ENCODE measurements at places on chromosomes 7 and 10. TPM values are rescaled to one million over a fixed set of nuclear protein-coding genes. Genes with fewer than 3 reads are reported as not detected.
A peak's percentile ranks its signal among the peaks of the same experiment; 100 is the strongest.

Gene CPA5
- not detected for total RNA-seq

Gene XRCC2
- total RNA-seq = 0.76 TPM

Gene MYPN
- not detected for total RNA-seq

Gene GSAP
- 62.8 TPM for total RNA-seq

Gene OR6V1
- total RNA-seq = not detected

GRCh38 chr7:93226310-93226709, at the start of gene HEPACAM2:
Gene HEPACAM2 (minus strand): TSS chr7:93226469.
- no peaks in the 10 kb centered on the region for H3K36me3 ChIP-seq
- no peak for DNase-seq
- H3K4me3 ChIP-seq = no peak within 1 kb of the TSS
- H3K27ac ChIP-seq = no peak within 1 kb of the TSS
- H3K4me1 ChIP-seq = peaks cover 9% of the 10 kb centered on the region
- H3K27me3 ChIP-seq = no peaks in the 10 kb centered on the region

GRCh38 chr7:22563621-22564241, 63.7 kb upstream of the STEAP1B start:
- H3K4me1 ChIP-seq = peaks cover 60% of the 10 kb centered on the region
- peak overlapping the region; percentile 89 for H3K27ac ChIP-seq
- H3K4me3 ChIP-seq = peak overlapping the region; percentile 30
- H3K36me3 ChIP-seq = no peaks in the 10 kb centered on the region
- no peak for DNase-seq

- DNase-seq = no peak
- peaks cover 7% of the 10 kb centered on the region for H3K4me1 ChIP-seq
Observed at GRCh38 chr10:68153473-68154210, 44.4 kb downstream of the MYPN start.

GRCh38 chr10:36117231-36117630, 475.1 kb upstream of the FZD8 start:
- no peak for DNase-seq
- H3K27ac ChIP-seq = no peak overlapping the region
- no peaks in the 10 kb centered on the region for H3K36me3 ChIP-seq

DNA sequence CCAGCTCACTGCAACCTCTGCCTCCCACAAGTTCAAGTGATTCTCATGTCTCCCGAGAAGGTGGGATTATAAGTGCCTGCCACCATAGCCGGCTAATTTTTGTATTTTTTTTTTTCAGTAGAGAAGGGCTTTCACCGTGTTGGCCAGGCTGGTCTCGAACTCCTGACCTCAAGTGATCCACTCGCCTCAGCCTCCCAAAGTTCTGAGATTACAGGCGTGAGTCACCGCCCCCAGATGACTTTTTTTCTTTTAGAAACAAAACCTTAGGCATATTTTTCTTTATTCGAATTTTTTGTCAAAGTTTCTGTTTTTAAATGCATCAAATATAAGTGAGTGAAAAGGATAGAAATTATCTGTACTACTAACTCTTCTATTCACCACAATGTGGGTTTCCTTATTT, 113.1 kb downstream of the LRRC4 start:
- H3K4me3 ChIP-seq = no peak overlapping the region
- no peaks in the 10 kb centered on the region for H3K27me3 ChIP-seq
- DNase-seq = no peak
- no peak overlapping the region for H3K27ac ChIP-seq

- no peak for DNase-seq
- H3K4me1 ChIP-seq = no peaks in the 10 kb centered on the region
- H3K36me3 ChIP-seq = no peaks in the 10 kb centered on the region
- H3K4me3 ChIP-seq = no peak overlapping the region
Observed at GRCh38 chr7:79471283-79471682, 17.8 kb upstream of the MAGI2 start.

DNA sequence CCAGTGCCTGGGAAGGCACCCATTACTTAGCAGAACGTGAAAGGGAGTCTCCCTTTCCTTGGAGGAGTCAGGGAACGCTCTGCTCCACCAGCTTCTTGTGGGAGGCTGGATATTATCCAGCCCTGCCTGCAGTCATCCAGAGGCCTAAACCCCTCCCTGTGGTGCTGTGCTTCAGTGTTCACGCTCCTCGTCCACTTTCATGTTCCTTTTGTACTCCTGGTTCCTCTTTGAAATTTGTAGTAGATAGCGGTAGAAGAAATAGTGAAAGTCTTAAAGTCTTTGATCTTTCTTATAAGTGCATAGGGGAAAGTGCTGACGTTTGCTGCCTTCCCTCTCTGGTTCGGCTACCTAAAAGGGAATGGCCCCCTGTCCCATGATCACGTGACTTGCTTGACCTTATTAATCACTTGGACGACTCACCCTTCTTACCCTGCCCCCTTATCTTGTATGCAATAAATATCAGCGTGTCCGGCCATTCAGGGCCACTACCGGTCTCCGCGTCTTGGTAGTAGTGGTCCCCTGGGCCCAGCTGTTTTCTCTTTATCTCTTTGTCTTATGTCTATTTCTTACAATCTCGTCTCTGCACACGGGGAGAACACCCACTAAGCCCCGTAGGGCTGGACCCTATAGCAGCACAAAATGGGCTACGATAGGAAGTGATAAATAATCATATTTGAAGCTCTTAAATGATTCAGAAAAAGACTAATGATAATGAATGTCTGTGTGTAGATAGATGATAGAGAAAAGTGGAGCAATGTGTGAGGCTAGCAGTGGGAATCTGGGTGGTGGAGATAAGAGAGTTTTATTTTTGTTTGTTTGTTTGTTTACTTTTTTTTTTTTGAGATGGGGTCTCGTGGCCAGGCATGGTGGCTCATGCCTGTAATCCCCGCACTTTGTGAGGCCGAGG, 5.8 kb upstream of the ESYT2 start:
- no peaks in the 10 kb centered on the region for H3K27me3 ChIP-seq
- DNase-seq = no peak
- peaks cover 6% of the 10 kb centered on the region for H3K4me1 ChIP-seq
- H3K27ac ChIP-seq = peak overlapping the region; percentile 67
- H3K36me3 ChIP-seq = no peaks in the 10 kb centered on the region
- H3K4me3 ChIP-seq = no peak overlapping the region

DNA sequence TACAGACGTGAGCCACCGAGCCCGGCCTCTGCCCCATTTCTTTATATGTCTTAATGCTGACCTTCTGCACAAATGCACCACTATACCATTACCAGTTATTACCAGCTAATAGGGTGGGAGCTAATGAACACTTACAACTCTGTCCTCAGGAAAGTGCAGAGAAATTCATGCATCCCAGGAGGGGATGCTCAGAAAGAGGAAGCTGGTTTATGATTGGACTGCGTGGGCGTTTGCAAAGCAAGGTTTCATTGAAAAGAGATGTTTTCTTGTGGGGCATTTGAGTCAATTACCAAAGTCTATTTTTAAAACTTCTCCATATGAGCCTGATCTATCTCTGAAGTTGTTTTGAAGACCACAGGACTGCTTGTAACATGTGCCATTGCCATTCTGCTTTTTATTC, 417.7 kb upstream of the CELF2 start:
- no peak for DNase-seq
- H3K36me3 ChIP-seq = no peaks in the 10 kb centered on the region
- no peaks in the 10 kb centered on the region for H3K4me1 ChIP-seq
- H3K4me3 ChIP-seq = no peak overlapping the region

GRCh38 chr10:48199580-48200377, 74.7 kb downstream of the FRMPD2 start:
- no peaks in the 10 kb centered on the region for H3K27me3 ChIP-seq
- no peaks in the 10 kb centered on the region for H3K36me3 ChIP-seq

GRCh38 chr10:34834274-34834673, 19.2 kb upstream of the PARD3 start:
- H3K36me3 ChIP-seq = no peaks in the 10 kb centered on the region
- no peak for DNase-seq
- H3K27ac ChIP-seq = no peak overlapping the region

Measured in upper lobe of left lung (tissue), 6 donors.